HAP-1 (cell line): ENCODE measurements at places on chromosomes 1 and 21.

- no peak for DNase-seq
Measured at GRCh38 chr1:176552217-176552991, 89.4 kb downstream of the PAPPA2 start.

DNA sequence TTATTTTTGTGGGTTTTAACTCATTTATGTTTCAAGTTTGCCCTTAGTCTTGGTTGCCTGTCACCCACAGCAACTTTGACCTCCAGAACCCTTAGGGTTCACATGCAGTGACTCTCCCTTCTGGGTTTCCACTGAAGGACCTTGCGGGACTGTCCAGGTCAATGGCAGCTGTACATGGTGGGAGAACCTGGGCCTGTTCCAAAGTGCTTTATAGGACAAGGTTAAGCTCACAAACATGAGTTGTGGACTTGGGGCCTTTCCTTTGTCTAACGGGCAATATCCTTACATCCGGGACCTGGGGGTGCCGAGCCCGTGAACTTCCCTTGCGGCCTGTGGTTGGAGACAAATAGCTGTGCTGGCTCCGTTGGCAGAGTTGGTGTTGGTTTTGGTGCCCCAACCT lies 77.8 kb downstream of the CD58 start:
- DNase-seq = no peak

- no peak for DNase-seq
Measured at GRCh38 chr1:111275780-111276433, 14.7 kb upstream of the CHIA start.

DNA sequence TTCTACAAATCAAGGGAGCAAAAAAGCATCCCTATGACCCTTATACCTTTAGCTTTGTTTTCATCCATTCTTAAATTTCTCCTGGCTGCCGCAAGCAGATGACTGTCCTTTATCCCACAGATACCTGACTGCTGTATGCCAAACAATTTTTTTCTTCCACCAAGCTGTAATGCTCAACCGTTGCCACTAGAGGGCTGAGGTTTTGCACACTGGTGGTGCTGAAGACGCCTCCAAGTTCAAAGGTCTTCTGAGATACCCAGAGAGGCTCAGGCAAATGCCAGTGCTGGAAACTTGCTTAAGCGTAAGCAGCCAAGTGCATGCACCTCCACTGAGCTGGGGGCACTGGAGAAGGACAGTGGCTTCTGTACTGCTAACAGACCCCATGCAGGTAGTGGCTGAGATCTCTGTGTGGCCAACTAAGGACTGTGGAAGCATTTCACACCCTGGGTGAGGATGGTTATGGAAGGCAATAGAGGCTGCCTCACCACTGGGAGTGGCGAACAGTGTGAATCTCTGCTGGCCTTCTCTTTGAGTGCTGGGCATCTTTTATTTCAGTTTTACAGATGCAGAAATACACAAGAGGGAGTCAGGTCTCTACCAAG lies 28.5 kb downstream of the CNIH3 start:
- peak; percentile 31 for DNase-seq

GRCh38 chr21:35528116-35529042 lies 479.3 kb upstream of the RUNX1 start:
- no peak for DNase-seq

DNA sequence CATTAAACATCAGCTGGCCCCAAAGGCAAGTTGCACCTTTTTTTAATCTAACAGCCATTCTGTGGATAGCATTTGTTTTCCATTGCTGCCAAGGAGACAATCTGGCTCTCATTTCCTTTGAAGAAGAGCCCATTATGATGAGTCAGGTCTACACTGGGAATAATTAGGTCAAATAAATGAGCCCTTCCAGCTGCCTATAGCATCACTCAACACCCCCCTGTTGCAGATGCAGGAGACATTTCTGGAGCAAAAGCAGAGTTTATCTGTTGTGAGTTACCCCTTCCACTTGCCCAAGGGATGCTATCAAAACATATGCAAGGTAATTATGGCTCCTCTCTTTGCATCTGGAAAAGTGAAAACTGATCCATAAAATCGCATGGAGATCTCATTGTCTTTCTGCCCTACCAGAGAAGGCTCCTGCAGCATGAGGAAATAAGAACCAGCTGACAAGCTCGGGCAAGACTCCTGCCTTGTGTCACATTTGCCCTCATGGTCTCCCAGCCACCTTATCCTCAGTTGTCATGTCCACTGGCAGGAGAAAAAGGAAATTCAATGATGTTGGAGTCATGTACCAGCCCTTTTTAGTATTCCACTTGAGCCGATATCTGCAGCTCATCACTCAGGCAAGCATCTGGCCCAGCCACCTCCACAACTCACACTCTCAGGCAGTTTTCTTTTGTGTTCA lies 135.9 kb downstream of the SLC30A10 start:
- no peak for DNase-seq

DNA sequence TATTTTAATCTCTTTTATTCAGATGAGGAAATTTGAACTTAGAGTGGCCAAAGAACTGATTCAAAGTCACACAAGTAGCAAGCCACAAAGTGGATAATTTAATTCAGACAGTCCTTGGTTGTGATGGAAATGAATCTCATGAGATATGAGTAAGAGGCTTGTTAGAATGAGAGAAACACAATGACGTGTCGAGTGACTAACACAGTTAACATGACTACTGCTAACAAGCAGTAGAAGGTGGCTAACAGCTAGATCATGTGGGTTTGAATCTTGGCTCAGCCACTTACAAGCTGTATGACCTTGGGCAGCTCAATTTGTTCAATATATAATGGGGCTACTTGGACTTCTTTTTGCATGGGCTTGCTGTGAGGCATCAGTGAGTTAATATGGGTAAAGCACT lies 104.5 kb upstream of the LMO4 start:
- no peak for DNase-seq

- DNase-seq = no peak
Measured at GRCh38 chr1:227131193-227131592, 187.1 kb downstream of the CDC42BPA start.

DNA sequence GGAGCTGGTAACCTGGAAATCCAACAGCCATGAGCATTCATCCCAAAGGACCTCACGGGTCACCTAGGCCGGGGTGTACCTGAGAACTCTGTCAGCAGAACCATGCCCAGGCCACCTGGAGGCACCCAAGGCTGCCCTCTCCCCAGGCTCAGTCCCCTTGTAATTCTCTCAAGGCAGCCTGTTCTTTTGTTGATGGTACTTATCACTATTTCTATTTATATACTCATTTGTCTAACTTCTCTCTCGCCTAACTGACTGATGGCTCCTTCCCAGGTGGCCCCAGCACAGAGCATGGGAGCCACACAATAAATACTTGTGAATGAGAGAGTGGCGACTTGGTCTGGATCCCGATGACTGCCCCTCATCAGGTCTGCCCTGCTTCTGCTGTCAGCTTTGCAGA lies 16.7 kb downstream of the CASP9 start:
- DNase-seq = no peak

DNA sequence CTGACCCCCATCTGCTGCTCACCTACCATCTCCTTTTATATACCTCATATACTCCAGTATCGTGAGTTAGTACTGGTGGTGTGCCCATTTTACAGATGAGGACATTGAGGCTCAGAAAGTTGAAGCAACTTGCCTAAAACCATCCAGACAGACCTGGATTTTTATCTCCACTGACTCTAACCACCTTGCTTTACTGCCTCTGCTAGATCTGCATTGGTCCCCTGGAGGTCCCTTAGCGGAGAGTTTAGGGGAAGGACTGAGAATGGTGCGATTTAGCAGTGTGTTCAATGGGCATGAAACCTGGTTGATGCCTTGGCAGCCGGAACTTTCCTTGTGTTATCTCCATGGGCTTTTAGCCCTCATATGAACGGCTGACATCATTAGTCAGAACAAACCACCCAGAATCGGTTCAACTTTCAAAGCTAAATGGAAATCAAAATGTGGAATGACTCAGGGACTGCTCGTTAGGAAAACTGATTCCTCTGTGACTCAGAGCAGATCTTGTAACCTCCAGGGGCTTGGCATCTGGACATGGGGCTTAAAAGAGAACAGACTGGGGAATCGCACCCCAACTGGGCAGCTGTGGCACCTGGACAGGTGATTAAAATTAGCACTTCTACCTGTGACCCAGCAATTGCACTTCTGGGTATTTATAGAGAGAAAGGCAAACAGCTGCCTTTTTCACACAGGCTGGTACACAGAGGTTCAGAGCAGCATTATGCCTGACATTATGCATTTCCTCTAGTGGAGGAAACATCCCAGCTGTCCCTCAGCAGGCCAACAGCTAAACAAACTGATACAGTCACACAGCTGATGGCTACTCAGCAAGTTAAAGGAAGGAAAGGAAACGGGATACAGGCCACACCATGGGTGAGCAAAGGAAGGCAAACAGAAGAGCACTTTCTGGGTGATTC lies 25.3 kb downstream of the TMEM51 start:
- DNase-seq = no peak

- DNase-seq = no peak
Measured at GRCh38 chr1:56915960-56916359, 49.9 kb downstream of the C8B start.

DNA sequence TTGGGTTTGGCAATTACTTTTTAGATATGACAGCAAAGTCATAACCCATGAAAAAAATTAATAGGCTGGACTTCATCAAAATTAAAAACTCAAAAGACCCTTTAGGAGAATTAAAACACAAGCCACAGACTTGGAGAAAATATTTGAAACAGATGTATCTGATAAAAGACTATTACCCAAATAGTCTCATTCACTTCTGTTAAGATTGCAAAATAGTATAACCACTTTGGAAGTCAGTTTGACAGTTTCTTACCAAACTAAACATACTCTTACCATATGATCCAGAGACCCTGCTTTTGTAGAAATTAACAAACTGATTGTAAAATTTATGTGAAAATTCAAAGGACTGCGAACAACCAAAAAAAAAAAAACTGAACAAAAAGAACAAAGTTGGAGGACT lies 32.5 kb upstream of the SLC44A3 start:
- DNase-seq = no peak

DNA sequence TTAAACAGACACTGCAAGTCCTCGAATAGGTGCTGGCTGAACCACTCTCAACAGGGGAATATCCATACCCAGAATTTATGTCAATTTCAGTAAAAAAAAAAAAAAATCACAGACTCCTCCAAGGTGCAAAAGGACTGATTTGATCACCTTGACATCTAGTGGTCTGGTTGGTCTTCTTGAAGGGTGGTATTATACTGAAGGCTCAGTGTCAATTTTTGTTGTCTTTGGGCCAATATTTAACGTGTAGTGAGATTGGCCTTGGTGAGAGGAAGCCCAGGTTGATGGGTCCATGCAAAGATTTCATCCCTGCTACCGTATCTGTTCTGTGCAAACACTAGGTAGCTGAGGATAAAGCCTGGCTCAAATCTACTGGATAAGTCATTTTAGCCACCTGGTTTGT lies 4.0 kb upstream of the GBP5 start:
- DNase-seq = no peak

DNA sequence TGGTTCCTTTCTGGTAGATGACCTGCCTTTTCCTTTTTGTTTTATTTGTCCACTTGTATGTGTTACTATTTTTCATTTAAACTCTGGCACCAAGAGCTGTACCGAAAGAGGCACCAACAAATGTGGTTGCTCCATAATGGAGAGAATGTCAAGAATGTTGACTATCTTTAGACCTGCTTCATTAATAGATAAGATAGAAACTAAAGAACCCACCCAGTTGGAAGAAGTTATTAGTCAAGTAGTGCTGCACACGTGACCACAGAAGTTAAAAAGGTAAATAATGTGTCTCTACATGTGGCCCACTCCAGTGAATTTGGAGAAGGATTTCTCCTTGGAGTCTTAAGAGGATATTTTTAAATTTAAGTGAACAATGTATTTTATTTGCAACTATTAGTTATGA lies 9.3 kb downstream of the ATP1A1 start:
- DNase-seq = no peak

- DNase-seq = peak; percentile 72
Measured at GRCh38 chr1:94927405-94928175, 680 bp upstream of the CNN3 start.

DNA sequence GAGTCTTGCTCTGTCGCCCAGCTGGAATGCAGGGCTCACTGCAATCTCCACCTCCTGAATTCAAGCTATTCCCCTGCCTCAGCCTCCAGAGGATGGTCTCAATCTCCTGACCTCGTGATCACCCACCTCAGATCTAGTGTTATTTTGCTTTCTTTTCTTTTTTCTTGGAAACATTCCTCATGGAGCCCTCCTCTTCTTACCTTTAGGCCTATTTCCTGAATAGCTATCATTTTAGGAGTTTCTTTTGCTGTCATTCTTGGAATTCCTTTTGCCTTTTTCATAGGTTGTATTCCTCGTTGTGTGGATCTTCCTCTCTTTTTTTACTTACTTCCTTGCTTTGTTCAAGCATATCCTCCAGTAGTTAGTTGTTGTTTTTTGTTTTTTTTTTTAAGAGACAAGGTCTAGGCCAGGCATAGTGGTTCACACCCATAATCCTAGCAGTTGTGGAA lies 173.8 kb downstream of the RASAL2 start:
- DNase-seq = no peak

GRCh38 chr1:14255711-14256110 lies 342.8 kb upstream of the KAZN start:
- no peak for DNase-seq

GRCh38 chr1:2236695-2237677 lies 8.9 kb downstream of the SKI start:
- no peak for DNase-seq

DNA sequence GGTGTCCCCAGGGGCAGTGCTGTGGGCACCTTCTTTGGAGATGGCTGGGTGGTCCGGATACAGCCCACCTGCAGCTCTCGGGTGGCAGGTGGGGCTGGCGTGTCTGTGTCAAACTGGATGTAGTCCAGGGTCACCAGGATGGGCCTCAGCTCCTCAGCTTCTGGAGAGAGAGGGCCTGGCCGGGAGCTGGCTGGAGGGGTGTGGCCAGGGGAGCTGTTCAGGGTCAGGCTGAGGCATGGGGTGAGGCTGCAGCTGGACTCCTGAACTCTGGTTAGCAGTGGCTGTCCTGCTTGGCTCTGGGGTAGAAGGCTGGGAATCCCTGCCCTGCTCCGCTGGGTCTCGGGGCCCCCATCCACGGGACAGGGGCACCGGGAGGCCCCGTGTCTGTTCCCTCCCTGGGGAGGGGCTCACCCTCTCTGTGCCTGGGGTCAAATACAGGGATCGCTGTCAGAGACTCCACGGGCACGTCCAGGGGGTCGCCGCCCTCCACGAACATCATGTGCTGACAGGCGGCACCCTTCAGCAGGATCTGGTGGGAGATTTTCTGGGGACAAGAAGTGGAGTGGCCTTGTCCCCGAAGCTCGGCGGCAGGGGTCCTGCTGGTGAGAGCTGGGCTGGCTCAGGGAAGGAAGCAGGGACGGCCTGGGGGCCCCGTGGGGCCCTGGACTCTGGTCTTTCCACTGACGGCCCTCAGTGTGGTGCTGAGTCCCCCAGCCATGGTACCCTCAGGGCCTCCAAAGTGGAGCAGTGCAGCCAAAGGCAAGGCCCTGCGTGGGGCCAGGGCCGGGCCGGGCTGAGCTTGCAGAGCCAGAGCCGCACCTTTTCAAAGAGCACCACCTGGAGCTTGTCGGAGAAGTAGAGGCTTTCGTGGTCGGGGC lies 4.1 kb upstream of the TMEM52 start:
- no peak for DNase-seq

GRCh38 chr21:34590520-34590919 lies 24.4 kb downstream of the RCAN1 start:
- DNase-seq = no peak
